ENCODE measurements at places on chromosomes 5 and 9.
A peak's percentile ranks its signal among the peaks of the same experiment; 100 is the strongest.

- peak; percentile 60 for DNase-seq
Measured at GRCh38 chr9:104556830-104557634, 11.9 kb upstream of the OR13C8 start.

DNA sequence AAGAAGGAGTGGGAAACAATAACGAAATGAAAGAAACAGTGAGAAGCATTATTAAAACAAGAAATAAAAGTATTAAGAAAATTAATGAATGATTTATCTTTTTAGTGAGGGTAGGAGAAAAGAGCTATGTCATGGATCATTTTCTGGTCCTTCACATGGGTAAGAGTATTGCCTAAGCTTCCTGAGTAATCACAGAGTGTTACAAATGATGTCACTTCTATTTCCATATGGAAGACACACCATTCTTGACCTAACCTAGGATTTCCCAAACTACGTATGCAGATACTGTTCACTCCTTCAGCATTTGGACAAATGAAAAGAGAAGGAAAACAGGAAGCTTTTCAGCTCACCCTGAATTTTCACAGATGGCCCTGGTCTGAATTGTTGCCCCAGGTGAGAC lies 3.3 kb upstream of the TSLP start:
- no peak for DNase-seq

GRCh38 chr9:125176636-125177035 lies 13.0 kb downstream of the PPP6C start:
- no peak for DNase-seq

GRCh38 chr5:54624805-54625568 lies 107.4 kb downstream of the SNX18 start:
- DNase-seq: no peak

GRCh38 chr5:141420855-141421488 lies at the start of gene PCDHGA11:
Gene PCDHGA11 (plus strand): TSS chr5:141421051. CDS start chr5:141421228, 177 bp downstream.
- DNase-seq: no peak

GRCh38 chr5:111596705-111597104 lies 84.4 kb upstream of the STARD4 start:
- no peak for DNase-seq

DNA sequence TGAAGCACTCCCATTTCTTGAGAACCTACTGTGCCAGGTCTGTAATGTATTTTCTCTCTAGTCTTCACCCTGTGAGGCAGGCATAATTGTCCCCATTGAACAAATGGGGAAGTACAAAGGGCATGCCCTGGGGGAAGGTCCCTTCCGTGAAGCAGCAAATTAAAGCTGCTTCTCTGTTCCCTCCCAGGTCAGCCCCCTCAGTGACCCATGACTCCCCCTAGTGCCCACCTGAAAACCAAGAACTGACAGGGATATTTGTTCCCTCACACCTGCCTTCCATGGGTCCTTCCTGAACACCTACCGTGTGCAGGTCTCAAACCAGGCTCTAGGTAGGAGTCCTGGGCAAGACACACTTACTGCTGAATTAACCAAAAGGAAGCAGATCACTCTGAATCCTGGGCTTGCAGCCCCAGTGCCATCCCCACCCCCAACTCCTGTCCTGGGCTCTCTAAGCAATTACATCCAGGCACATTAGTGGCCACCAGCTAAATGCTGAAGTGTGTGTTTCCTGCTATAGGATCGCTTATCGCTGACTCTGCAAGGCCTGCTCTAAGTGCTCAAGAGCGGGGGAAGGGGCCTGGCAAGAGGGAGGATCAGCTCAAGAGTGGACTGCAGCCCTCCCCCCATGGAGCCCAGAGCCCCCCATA lies 254.8 kb downstream of the CDK5RAP2 start:
- no peak for DNase-seq

- no peak for DNase-seq
Measured at GRCh38 chr5:111251921-111252320, 27.7 kb downstream of the CAMK4 start.

DNA sequence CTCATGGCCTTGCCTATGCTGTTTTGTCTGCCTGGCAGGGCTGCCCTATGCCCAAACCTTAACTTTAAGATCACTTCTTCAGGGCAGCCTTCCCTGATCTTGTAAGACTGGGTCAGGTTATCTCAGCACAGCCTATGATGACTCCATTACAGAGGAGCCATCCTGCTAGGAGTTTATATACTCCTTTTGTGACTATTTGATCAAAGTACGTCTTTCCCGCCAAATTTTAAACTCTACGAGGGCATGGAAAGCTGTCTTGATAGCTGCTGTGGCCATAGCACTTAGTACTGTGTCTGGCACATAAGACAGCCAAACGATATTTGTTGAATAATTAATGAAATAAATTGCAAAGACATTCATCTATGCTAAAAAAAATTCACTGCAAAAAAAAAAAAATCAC lies 60.6 kb downstream of the PPP2R2B start:
- no peak for DNase-seq

DNA sequence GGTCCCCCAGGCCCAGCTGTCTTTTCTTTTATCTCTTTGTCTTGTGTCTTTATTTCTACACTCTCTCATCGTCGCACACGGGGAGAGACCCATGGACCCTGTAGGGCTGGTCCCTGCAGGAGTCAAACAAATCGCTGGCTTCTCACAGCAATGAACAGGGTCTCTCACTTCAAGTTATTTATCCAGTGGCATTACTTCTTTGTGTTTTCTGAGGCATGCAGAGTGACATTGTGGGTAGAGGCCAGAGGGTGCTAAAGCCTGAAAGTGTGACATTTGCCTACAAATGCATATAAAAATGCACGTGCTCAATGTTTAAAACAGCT lies 127.6 kb downstream of the ST8SIA4 start:
- DNase-seq: no peak

DNA sequence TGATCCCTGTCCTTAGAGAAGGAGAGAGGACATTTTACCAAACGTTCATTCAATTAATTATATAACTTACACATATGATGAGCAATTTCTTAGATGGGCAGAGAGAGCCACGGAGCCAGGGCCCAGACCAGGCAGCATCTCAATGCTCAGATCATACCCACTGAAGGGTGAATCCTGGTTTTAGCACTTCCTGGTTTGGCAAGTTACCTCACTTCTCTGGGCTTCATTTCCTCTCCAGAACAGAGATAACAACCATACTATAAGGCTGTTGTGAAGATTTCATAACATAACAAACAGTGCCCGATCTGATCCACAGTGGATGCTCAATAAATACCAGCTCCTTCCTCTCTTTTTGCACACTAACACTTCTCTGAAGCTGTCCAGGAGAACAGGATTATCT lies 271.1 kb downstream of the DENND1A start:
- no peak for DNase-seq

DNA sequence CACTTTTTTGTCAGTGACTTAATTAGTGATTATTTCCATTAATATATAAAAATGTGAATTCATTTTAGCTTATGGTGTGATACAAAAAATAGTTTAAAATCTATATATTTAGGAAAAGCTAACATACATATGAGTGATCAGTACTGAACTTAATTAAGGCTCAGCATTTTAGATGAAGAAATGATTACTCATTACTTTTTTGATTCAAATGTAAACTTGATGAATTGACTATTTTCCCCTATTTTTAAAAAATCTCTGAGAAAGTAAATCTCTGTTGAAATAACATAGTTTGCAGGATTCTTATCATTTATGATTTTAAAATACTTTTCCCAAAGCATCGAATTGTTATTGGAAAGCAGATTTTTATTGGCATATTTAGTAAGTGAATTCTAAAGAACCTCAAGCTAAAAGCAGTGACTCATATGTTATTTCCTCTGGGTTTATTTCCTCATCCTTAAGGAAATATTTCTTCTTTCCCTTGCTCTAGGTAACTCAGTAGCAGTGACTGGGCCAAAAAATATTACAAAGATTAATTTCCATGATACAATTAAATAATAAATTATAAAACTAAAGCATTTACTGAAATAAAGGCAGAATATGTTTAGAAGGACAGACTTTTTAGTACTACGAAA lies 290.6 kb downstream of the FER start:
- DNase-seq: no peak

- DNase-seq: no peak
Measured at GRCh38 chr5:172832383-172833315, 1.4 kb upstream of the ERGIC1 start.

DNA sequence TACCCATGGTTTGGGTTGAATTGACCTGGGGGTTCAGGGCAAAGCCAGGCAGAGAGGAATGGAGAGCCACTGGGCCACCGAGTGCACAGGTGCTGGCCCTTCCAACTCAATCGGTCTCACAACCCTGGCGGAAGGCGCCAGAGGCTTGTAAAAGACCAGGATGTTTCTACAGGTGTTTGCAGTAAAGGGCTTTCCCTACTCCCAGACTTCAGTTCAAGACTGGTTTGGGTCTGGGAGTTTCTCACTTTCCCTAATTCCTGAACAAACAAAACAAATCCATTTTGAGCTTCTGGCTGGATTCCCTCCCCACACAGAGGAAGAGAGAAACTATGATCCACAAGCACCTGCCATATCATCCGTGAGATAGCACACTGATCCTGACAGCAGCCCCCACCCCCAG lies 125.2 kb upstream of the KLF4 start:
- DNase-seq: no peak

DNA sequence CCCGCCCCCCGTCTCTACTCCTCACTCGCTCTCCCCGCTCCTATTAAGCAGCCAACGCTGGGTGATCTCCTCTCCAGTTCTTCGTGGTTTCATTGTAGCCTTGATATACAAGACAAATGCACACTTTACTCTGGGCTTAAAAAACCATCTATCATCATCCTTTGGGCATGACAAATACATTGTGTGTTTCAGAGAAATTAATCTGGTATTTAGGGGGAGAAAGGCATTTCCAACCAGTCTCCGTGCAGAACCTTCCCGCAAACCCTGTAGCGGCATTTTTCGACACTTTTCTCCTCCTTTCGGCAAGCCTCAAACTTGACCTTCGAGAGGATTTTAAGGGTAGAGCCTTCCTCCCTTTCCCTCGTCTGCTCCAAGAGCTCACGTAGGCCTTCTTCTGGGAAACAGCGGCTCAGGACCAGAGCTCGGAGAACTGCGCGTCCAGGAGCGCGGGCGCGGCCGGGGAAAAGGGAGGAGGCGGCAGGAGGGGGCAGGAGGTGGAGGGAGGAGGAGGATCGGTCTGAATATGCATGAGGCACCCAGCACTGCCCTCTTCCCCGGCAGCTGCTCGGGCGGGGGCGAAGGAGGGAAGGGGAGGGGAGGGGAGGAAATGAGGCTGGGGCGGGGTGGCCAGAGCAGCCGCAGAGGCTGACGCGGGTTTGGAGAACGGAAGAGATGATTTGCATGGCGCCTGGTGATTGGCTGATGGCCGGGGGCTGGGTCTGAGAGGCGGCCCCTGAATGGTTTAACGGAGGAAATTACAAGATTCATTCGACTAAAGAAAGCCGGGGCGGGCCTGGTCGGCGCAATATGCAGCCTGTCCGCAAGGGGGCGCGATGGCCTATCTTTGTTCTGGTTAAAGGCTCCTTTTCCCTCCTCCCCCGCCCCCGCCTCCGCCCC lies 127.5 kb downstream of the TMEM161B start:
- DNase-seq: peak; percentile 97

DNA sequence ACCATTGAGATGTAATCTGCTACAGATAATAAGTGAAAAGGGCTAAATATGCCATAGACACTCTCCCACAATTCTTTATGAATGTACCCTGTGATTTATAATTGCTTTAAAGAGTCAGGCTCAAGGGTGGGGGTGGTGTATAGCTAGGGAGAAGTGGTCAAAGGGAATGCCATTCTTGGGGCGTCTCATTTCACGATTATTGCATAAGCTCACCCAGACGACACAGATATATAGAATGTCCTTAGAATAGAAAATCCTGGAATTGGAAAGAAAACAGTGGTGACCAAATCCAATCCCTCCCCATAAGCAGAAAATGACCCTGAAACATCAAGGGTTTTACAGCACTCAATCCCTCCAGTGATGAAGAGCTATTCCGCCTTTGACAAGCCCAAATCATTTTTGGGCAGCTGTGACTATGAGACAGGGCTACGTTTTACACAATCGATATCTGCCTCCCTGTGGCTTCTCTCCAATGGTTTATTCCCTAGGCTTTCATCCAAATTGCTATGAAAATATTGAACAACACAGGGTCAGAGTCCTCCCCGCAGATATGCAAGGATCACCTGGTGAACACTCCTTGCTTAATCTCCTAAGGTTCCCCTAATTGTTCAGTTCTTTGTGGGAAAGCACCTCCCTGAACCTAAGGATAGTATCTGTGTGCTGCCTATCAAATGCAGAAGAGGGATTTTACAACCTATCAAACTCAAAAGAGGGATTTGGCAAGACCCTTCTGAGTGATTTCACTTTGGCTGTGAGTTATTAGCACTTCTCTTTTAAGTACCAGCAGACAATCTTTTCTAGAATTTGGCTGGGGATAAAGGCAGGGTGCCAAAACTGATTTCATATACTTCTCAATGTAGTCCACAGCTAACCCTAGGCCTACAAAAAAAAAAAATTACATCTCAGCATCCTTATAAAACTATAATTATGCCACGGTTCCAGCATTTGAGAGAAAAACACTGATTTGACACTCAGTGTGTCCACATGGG lies 144.9 kb upstream of the CDH6 start:
- DNase-seq: peak; percentile 81

GRCh38 chr5:56993241-56993640 lies 41.3 kb upstream of the MIER3 start:
- DNase-seq: no peak

GRCh38 chr9:91519520-91520277 lies 96.1 kb upstream of the NFIL3 start:
- DNase-seq: no peak

All from NCI-H345 (cell line).